ENCODE measurements at places on chromosomes 13 and 19.

DNA sequence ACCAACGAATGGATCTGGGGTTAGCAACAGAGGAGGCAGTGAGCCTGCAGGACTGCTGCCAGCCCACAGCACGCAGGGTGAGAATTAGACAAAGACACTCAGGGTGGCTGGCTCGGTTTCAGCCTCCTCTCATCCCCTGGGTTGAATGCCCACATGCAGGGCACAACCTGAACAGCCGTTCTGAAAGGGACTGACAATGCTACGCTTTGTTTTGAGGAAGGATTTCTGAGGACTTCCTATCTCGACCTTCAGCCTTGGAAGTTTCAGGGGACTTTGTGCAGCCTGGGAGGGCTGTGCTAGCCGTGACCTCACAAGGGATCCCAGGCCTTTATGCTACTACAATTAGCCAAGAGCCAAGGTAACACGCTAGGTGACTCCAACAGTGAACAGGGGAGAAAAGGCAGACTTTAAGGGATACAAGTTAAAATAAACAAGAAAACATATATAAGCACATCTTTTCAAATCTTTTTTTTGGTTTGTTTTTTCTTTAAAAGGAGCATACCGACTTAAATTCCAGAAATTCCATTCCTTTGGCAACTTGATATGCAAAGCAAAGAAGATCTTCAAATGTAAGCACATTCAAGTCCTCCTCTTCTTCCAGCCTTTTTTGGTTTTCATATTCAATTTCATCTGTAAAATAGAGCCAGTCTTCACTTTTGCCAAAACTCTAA, 34.5 kb upstream of the URAD start:
- DNase-seq, result no peak

DNA sequence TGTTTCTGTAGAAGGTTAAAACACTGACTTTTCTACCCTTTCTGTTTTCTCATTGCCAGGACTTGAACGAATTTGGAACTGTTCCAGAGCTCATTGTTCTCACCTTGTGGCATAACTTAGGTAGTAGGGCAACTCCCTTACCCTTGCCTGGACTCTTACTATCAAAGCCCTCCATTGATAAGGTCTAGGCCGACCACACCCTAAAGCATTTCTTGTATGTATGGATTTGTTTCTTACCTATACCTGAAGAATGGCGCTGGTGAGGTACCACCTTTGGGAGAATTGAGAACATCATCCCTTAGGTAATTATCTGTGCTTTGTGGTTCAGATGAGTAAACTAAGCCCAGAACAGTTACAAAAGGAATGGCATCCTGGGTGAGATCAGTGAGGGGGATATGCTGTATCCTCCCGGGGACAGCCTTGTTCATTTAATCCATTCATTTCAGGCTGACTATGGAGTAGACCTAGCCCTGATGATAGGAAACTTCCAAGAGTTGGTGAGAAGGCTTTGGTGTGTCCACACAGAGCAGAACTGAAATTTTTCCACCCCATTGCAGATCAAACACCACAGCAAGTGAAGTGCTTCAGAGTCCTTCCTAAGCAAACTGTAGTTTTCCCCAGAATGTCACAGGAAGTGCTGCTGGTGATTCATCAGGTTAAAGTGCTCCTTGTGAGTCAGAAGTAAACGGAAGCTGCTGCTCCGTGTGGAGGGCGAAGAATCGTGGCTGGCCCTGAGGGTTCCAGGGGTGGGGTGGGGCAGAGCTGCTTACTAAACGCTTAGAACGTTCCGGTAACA, 113.0 kb downstream of the TEX26 start:
- peak; percentile 71 for DNase-seq

DNA sequence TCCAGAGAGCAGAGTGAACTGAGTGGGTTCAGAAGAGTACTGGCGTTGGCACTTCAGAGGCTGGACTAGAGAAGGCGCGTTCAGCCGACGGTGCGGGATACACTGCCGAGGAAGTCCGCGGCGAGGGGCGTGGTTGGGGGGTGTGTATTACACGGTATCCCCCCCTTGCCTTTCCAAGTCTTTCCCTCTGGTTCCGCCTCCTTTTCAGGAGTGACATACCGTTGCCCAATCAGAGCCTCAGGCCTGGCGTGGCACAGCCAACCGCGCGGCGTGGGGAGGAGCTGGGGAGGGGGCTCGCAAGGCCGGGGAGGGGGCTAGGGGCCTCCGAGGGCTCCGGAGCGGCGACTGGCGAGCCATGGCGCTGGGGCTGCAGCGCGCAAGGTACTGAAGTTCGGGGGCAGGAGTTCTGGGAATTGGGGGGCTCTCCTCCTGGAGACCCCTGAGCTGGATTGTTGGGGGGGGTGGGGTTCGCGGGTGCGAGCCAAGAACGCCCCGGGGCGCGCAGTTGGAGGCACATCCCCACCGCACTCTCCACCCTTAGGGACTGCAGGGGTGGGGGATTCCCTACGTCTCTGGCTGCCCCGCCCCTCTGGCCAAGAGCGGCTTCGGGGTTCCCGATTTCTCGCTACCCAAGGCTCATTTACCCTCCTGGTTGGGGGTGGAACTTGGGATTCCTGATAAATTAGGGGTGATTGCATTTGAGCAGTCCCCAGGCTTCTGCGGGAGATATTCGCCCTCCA, at the start of gene HIF3A:
Gene HIF3A (plus strand): TSS at position 321 of the 740 bp plus-strand sequence. CDS start 35 bp downstream, at position 356.
- DNase-seq, result no peak

DNA sequence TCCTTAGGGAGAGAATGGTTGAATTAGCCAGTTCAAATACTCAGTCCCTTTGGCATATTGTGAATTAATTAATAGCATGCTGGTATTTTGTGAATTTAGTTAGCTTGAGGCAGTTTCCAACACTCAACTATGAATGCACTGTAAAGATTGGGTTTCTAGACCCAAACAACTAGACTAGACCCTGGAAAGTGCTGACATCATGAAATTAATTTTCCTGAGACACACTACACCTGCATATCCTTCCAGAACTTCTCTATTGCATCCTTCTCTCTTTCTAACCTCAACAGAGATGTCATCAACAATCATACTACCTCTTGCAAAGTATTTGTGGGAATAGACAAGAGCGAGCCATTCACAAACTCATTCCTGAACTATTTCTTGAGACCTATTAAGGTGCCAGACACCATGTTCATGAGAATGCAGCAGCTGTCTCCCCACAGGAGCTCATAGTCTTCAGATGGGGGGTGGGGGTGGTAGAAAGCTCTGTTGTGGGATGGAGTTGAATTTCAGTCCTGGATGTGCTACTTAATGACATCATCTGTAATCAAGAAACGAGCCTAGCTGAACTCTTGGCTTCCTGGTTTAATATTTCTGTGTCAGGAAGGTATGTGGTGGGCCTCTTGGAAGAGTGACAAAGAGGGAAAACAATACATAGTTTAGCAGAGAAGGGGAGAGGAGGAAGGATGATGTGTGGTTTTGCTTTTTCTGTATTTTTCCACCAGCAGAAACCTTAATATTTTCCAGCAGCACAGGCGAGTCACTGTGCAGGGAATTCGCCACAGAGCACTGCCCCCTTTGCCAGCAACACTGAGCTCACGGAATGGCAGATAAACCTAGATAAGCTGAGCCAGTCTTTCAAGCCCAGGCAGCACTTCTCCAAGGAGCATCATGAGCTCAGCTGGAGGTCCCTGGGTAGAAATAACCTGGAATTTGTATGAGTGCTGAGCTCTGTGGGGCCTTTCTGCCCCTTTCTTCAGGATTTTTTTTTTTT, 53.1 kb upstream of the CYSLTR2 start:
- no peak for DNase-seq

GRCh38 chr13:110498327-110498726, 63.2 kb downstream of the RAB20 start:
- no peak for DNase-seq

DNA sequence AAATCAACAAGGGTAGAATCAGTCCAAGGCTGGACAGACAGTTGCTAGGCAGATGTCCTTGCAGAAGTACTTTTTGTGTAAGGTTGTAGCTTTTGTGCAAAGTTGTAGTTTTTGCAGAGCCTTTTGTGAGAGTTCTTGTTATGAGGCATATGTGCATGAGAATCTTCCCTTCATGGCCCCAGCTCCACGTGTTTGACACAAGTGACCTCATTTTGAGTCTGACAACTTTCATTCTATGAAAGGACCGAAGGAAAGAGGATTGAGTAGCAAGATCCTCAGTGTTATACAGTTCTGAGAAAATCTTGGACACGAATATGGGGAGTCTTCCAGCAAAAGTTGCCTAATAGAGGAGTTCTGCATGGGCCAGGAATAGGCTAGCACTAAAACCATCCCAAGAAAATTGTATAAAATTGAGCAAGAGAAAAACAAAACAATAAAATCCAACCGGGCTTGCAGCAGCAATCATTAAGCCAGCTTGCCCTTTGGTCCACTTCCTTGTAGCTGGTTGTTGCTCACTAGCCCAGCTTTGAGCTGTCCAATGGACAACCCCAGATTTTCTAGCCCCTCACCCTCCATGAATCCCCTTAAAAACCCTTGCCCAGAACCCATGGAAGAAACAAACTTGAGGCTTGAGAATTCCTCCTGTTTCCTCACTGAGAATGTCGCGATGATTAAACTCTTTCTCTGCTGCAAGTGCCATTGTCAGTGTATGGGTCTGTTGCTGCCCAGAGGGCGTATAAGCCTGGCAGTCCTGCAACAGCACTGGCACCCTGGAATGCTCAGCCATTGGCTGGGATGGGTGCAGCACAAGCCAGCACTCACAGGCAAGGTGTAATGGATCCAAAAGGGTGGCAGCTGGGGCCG, 6.5 kb downstream of the EPSTI1 start:
- DNase-seq, result no peak

- no peak for DNase-seq
Observed at GRCh38 chr13:41563341-41563983, 106.1 kb downstream of the RGCC start.

GRCh38 chr13:24110011-24110410, 50.5 kb upstream of the SPATA13 start:
- no peak for DNase-seq

- no peak for DNase-seq
Observed at GRCh38 chr13:110157718-110158117, 149.2 kb downstream of the COL4A1 start.

DNA sequence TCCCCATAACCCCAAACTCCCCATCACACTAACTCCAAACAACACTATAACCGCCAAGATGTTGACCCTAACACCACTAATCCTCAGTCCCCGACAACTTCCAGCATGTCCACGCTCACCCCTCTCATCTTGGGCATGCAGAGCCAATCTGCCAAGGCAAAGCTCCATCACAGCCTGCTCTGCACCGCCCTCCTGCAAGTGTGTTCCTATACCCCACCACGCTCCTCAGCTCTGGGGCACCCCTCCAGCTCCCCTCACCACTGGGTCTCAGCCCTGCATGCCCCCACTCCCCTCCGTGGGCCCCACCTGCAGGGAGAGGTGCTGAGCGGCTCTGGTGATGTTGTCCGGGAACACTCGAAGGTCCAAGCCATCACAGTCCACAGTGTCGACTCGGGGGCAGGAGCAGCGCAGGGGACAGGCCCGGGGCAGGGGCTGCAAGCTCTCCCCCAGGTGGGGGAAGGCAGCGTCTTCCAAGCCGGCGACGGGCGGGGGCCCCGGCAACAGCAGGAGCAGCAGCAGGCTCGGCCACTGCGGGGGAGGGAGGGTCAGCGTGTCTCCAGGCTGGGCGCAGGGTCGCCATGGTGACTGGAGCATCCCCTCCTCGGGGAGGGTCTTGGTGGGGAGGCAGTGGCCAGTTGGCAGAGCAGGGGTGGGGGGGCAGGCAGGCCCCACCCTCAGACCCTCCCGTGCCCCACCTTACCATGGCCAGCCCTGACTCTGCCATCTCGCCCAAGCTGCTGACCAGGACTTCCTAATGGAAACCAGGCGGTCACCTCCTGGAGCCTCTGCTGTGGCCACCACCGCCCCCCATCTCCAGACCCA, 527 bp downstream of the PODNL1 start:
- no peak for DNase-seq

GRCh38 chr13:90498096-90498495, 849.4 kb upstream of the MIR17HG start:
- DNase-seq, result no peak

- no peak for DNase-seq
Observed at GRCh38 chr13:91622778-91623550, 224.5 kb downstream of the GPC5 start.

DNA sequence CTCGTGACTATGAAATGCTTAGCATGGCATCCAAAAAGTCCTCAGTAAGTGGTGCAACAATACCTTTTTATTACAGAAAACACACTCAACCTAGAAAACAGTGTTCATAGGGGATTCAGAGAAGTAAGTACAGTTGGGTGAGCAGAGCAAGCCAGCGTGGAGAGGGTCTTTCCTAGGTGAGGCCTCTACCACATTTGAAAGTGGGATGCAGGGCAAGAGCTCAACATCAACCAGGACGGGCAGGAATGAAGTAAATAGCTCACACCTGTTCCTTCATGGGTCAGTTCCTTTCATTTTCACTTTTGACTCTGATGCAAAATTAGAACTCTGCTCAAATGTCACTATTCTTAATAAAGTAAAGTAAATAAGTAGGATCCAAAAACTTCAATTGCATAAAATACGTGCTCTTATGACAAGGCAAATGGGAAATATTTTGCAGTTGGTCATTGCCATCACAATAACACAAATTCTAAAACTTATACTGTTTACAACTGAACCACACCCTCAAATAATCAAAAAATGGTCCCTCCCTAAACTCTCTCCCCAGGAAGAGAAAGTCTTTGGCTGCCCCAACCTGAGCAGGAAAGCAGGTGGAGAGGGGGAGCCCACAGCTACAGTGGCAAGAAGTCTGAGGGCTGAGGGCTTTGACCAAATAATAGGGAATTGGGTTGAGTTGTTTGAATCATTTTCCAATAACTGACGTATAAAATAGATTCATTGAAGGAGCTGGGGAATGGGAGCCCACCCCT, 20.2 kb downstream of the CHAMP1 start:
- DNase-seq, result no peak
